ENCODE measurements at places on chromosomes 7 and 10.

GRCh38 chr10:63976538-63976937 is 455.3 kb downstream of the REEP3 start:
- DNase-seq, result peak; percentile 73

- no peak for DNase-seq
Observed at GRCh38 chr10:78565841-78566240, 502.9 kb upstream of the ZMIZ1 start.

DNA sequence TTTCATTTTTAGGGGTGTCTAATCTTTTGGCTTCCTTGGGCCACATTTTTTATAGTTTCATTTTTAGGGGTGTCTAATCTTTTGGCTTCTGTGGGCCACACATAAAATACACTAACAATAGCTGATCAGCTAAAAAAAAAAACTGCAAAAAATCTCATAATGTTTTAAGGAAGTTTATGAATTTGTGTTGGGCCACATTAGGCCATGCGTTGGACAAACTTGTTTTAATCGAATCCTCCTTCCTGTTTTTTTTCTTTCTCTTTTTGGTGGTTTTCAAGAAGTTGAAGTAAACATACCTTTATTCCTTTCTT is 37.4 kb downstream of the ZNRF2 start:
- DNase-seq, result no peak

DNA sequence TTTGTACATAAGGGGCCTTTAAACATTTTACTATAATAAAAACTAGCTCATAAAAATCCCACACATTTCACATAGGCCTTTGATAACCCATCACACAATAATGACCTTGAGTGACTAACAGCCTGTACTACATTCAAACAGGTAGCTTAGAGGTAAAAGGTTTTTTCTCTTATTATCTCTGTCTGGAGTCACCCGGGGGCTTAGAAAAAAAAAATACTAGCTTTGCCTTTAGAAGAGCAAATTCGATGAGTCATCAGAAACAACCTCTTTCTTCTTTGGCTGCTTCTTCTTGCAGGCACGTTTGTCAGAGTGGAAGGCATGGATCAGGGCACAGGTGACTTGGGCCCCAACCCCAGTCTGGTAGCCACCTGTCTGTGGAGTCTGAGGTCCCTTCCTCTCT is 43.4 kb upstream of the ADO start:
- no peak for DNase-seq

- DNase-seq, result peak; percentile 92
Observed at GRCh38 chr7:155205368-155206317, 92.0 kb upstream of the INSIG1 start.

DNA sequence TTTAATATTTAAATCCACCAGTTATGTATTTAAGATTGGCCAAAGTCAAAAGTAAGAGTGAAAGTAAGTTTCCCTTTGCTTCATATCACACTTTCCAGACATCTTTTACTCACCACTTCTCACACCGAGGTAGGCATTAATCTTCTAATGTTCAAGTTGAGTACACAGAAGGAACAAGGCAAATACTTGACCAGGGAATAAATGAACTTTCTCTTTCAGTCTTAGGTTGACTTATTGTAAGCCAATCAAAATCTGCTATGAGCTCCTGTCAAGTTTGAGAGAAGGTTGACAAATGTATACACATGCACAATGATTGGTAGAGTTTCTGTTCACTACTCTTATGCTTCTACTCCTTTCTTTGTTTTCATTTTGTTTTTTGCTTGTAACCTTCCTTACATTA is 842.5 kb downstream of the REEP3 start:
- no peak for DNase-seq

DNA sequence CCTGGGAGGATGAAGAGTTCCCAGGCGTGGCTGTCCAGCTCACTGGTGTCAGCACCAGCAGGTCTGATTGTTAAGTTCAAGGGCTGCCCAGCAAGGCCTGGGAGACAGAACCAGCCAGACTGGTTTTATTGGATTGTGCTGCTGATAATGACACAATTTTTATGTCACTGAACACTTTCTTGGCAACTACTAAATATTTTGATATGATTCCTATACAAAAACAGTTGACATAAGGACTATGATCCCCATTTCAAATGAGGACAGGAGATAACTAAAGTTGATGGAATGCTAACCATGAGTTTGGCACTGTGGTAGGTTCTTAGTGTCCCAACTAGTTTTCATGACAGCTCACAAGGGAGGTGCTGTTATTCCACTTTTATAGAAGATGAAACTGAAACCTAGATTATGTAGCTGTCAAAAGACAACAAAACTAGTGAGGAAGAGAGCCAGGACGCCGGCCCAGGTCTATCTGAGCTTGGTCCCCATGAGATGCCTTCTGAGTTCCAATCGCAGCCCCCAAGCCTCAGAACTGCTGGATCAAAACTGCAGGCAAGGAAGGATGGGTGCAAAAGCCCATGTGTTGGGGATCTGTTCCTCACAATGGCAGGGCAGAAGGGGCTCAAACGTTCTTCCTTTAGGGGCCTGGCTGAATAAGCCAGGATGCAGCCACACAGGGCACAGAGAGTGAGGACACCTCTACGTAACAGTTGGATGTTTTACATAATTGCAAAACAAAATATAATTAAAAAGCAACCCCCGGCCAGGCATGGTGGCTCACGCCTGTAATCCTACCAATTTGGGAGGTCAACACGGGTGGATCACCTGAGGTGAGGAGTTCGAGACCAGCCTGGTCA is 52.8 kb downstream of the COBL start:
- DNase-seq, result peak; percentile 67

DNA sequence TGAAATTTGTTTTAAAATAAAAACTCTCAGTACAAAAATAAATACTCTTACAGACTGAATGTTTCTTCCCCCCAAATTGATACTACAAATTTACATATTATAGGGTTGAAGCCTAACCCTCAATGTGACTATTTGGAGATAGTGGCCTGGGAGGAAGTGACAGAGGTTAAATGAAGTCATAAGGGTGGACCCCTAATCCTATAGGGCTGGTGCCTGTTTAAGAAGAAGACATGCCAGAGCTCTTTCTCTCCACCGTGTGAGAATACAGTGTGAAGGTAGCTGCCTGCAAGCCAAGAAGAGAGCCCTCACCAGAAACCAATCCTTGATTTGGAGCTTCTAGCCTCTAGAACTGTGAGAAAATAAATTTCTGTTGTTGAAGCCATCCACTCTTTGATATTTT is 67.6 kb downstream of the MCU start:
- DNase-seq, result no peak

- DNase-seq, result no peak
Observed at GRCh38 chr10:122576291-122576690, 15.7 kb downstream of the DMBT1 start.

DNA sequence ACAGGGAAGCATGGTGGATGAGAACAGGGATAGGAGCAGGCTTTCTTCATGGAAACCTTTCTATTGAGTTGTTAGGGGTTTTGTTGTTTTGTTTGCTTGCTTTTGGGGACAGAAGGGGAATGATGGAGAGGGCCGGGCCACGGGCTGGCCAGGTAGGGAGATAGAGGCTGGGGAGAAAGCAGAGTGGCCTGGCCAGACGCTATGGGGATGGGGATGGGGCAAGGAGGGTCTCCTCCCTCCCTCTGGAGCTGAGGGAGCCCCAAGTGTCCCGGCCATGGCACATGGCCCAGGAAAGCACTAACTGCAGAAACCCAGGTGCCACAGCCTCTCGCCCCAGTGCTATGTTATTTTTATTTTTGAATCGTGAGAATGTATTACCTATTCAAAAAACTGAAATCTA is 10.0 kb downstream of the AOC1 start:
- DNase-seq, result peak; percentile 34

DNA sequence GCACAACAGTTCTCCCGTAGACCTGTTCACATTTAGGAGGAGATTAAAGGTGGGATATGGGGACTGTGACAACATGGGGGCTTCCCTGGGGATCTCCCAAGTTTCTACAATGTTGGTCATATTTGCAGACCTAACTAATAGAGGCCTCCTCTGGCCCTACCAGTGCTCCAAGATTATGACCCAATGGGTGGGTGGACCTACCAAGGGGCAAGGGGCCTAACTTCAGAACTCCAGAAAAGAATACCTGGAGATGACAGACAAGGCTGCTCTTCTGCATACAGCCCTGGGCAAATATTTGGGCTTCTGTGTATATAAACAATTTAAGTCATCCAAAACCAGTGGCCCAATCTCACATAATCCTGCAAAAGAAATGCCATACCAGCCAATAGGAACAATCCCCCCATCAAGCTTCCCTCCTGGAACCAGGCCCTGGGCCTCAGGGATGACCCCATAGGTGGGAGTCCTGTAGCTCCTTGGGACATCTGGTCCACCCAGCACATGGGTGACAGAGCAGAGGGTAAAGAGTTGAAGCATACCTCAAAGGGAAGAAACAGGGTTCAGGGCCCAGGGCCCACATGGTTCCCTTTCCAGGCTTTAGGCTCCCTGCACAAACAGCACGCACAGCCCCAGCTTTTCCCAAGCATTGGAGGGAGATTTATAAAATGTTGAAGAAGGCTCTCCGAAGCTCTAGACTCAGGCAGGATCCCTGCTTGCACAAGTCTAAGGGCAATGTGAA is 86.1 kb upstream of the CHST15 start:
- peak; percentile 17 for DNase-seq

GRCh38 chr7:142856565-142857245 is 1.8 kb downstream of the EPHB6 start:
- peak; percentile 93 for DNase-seq

DNA sequence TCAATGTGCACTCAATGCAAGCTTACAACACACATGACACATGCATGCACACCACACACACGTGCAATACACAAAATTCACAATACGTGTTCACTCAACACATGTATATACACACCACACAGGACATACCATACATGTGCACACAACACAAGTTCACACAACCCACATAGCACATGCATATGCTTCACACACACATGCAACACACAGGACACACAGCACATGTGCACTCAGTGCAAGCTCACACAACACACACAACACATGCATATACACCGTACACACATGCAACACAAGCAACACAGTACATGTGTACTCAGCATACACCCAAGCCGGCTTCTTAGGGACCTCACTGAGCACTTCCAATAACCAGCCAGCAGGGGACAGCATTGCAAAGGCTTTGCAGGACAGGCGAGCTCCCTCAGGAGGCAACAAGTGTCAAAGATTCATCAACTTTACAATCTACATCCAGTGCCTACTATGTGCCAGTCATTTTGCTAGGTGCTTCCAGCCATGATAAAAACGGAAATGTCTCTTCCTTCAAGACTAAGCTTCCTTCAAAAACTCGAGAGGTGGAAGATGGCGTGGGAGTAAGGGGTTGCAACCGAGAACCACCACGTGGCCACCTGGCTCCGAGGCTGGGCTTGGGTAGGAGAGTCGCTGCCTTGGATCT is 61.1 kb downstream of the JCAD start:
- peak; percentile 90 for DNase-seq

DNA sequence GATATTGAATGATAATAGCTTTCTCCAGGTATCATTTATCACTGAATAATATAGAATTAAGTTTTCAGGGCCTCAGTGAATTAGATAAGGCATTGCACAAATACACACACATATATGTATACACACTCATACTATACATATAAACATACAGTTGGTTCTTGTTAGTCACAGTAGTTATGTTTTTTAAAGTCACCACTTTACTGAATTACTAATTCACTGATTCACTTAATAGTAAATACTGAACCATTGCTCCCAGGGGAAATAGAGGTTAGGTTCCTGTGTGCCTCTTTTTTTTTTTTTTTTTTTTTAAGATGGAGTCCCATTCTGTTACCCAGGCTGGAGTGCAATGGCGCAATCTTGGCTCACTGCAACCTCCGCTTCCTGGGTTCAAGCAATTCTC is 33.6 kb downstream of the PRR15 start:
- DNase-seq, result no peak

DNA sequence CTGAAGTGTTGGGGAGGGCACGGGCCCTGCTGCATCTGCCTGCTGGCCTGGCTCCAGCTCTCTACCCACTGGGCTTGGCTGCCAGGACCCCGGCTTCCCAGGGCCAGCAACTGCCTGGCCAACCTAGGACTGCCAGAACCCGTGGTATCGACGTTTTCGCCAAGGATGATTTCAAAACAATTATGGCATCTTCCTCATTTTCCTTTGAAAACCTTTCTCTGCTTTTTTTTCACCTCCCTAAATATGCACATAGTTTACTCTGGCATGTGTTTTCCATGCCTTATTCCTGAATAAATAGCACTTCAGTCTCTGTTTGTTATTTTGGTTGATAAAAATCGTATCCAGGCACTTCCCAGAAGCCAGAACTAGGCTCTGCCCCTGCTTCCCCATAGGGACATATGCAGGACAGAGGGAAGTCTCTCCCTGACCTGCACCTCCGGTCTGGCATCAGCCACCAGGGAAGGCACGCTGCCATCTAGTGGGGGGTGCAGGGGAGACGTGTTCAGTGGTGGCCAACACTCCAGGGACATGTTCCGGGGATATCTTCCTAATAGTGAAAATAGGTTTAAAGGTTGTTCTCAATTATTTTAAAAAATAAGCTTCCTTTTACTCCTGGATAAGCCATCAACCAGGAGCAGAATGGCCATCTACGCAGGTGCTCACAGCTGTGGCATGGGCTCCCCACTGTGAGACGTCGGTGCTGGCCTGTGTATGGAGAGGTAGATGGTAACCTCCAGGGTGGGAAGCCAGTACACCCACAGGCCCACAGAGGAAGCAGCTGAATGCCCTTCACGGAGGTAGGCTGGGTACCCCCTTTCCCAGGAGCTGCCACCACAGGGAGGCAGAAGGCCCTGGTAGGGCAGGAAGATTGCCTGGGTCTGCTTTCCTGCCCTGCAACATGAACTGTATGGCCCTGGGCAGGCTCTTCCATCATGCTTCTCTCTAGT is 30.7 kb upstream of the ANTXRL start:
- peak; percentile 84 for DNase-seq

DNA sequence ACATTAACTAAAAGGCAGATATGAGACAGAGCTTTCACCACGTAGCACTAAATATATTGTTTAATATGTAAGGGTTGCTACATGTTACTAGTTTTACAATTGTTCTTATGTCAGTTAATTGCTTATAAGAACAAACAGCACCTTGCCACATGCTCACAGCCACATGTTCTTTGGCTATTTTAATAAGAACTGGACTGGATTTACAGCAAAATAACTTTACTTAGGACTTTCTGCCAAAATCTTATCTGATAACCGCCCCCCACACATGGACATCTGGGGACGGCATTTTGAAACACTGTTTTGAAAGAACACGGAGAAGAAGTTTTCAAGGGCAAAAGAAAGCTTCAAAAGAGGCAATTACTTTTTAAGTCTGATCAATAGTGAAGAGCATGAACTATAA is 45.3 kb downstream of the JAZF1 start:
- DNase-seq, result no peak

DNA sequence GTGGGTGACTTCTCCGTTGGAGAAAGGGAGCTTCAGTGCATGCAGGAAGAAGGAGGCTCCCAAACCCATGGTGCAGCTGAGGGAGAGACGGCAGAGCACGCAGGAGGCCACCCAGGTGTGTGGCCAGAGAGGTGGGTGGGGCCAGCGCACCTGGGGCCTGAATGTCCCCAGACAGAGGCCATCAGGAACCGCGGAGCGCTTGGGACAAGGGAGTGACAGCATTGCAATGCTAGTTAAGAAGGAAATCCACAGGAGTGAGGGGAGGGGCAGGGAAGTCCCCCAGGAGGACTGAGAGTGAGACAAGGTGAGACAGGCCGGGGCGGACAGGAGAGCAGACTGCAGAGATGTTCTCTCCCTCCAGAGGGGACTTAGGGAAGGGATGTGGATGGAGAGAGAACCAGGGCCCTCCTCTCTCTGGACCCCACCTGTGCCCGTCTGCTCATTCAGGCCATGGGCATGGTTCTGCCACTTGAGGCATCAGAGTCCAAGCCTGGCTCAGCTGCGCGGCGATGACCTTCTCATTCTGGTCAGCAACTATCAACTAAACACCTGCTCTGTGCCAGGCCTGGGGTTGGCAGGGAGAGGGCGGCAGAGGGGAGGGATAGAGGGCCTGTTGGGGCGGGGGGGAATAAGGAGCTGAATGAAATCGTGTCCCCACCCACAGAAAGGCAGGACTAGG is 69.4 kb upstream of the COL13A1 start:
- no peak for DNase-seq

Measured in islet precursor cell (in vitro differentiated cells).